ENCODE measurements at places on chromosomes 3 and 15. TPM values are rescaled to one million over a fixed set of nuclear protein-coding genes. Genes with fewer than 3 reads are reported as not detected.

CEMIP gene
- 131 TPM for total RNA-seq

HIGD1A gene
- 130 TPM for total RNA-seq

CHCHD4 gene
- 7.4 TPM for total RNA-seq

GP5 gene
- not detected for total RNA-seq

SHISA5 gene
- 121 TPM for total RNA-seq

DAZL gene
- not detected for total RNA-seq

NISCH gene
- 82.5 TPM for total RNA-seq

ZMYND10 gene
- total RNA-seq: 0.97 TPM

GMNC gene
- total RNA-seq: 0.97 TPM

GOLGA8M gene
- 1.3 TPM for total RNA-seq

KLHL6 gene
- not detected for total RNA-seq

CHRNA7 gene
- total RNA-seq: not detected

MRPS22 gene
- total RNA-seq: 98.2 TPM

NEDD4 gene
- 45.3 TPM for total RNA-seq

SCAANT1 gene
- total RNA-seq: not detected

TMCO5A gene
- not detected for total RNA-seq

EAF2 gene
- 0.32 TPM for total RNA-seq

AADACL2 gene
- not detected for total RNA-seq

STAB1 gene
- under 0.01 TPM for total RNA-seq

TTLL13 gene
- total RNA-seq: under 0.01 TPM

GOLGA6L9 gene
- 1.3 TPM for total RNA-seq

BFSP2 gene
- not detected for total RNA-seq

GOLGA8J gene
- total RNA-seq: not detected

BOC gene
- 10.6 TPM for total RNA-seq

ZNF619 gene
- 5.2 TPM for total RNA-seq

IL16 gene
- total RNA-seq: 0.32 TPM

ANKRD63 gene
- not detected for total RNA-seq

ANKUB1 gene
- not detected for total RNA-seq

ARRDC4 gene
- 18.4 TPM for total RNA-seq

PRR23E gene
- not detected for total RNA-seq

LIPC gene
- total RNA-seq: 0.86 TPM

C3orf85 gene
- total RNA-seq: not detected

KCNH8 gene
- not detected for total RNA-seq

CSTA gene
- total RNA-seq: not detected

APOD gene
- 1.3 TPM for total RNA-seq

PLIN1 gene
- under 0.01 TPM for total RNA-seq

TOPBP1 gene
- 42.2 TPM for total RNA-seq

DGKG gene
- under 0.01 TPM for total RNA-seq

SCG3 gene
- total RNA-seq: not detected

SUCNR1 gene
- total RNA-seq: 0.43 TPM

CPEB1 gene
- 7.1 TPM for total RNA-seq

LNP1 gene
- 4.2 TPM for total RNA-seq

PLOD2 gene
- 154 TPM for total RNA-seq

NOX5 gene
- total RNA-seq: 0.64 TPM

PDCD10 gene
- total RNA-seq: 84.1 TPM

FBXO40 gene
- total RNA-seq: not detected

SRPRB gene
- 63.5 TPM for total RNA-seq

SMCO1 gene
- total RNA-seq: under 0.01 TPM

NR2E3 gene
- total RNA-seq: 0.97 TPM

ARPIN gene
- total RNA-seq: 16.1 TPM

CILP gene
- total RNA-seq: under 0.01 TPM

C3orf52 gene
- total RNA-seq: 7.3 TPM

ST6GAL1 gene
- 1.3 TPM for total RNA-seq

ASB14 gene
- total RNA-seq: not detected

LINGO1 gene
- not detected for total RNA-seq

BCHE gene
- 1.6 TPM for total RNA-seq

TATDN2 gene
- total RNA-seq: 21.9 TPM

PYDC2 gene
- total RNA-seq: 1.9 TPM

NT5DC2 gene
- 45.8 TPM for total RNA-seq
